ENCODE measurements at places on chromosomes 5 and 9.
A peak's percentile ranks its signal among the peaks of the same experiment; 100 is the strongest.

GRCh38 chr5:89303033-89303480 lies 420.1 kb upstream of the MEF2C start:
- DNase-seq: no peak

- no peak for DNase-seq
These were observed 41.3 kb downstream of the NACC2 start for GRCh38 chr9:136053757-136054142.

GRCh38 chr5:56686337-56687195 lies 128.8 kb upstream of the MAP3K1 start:
- DNase-seq: no peak

DNA sequence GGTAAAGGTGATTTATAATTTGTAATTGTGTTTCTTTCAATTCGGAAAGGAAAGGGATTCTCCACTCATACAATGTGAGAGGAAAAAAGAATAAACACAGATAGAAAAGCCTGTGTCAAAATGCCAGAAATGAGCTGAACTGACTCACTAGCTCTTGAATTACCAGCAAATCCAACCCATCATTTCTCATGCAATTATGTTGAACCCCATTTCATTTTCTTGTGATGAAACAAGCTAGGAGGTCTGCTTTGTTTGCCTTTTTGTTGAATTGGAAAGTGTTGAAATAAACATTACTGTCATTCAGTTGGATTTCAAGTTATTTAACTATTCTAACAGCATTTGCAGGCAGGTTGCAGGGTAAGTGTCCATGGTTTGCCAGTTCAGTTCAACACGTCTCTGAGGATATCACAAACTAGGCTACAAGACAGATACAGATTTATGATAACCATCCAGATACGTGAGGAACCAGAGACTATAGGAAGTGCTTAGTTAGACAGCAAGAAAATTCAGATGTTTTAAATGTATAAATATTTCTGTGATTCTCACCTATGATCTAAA lies 547.2 kb downstream of the MAT2B start:
- DNase-seq: no peak

DNA sequence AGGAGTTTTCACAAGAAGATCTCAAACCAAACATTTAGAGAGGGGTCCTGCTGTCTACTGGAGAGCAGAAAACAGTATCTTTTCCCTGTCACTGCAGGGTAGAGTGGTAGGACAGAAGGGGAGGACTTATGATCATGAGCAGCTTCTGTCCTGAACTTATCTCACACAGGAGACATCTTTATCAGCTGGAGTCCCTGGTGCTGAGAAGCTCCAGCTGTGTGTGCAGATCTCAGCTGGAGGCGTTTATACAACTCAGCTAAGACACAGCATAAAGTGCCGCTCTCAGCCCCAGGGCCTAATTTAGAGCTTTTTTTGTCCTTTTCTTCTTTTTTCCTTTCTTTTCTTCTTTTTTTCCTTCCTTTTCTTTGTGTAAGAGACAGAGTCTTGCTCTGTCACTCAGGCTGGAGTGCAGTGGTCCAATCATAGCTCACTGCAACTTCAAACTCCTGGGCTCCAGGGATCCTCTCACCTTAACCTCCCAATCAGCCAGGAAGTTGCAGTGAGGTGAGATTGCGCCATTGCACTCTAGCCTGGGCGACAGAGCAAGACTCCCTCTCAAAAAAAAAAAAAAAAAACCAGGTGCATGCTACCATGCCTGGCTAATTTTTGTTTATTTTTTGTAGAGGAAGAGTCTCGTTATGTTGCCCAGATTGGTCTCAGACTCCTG lies 31.9 kb downstream of the CCDC125 start:
- no peak for DNase-seq

- peak; percentile 7 for DNase-seq
These were observed 3.3 kb downstream of the MAT2B start for GRCh38 chr5:163508753-163509152.

GRCh38 chr5:111385970-111386831 lies 126.1 kb downstream of the STARD4 start:
- DNase-seq: no peak

- no peak for DNase-seq
These were observed 158.8 kb downstream of the MACROH2A1 start for GRCh38 chr5:135240283-135240633.

DNA sequence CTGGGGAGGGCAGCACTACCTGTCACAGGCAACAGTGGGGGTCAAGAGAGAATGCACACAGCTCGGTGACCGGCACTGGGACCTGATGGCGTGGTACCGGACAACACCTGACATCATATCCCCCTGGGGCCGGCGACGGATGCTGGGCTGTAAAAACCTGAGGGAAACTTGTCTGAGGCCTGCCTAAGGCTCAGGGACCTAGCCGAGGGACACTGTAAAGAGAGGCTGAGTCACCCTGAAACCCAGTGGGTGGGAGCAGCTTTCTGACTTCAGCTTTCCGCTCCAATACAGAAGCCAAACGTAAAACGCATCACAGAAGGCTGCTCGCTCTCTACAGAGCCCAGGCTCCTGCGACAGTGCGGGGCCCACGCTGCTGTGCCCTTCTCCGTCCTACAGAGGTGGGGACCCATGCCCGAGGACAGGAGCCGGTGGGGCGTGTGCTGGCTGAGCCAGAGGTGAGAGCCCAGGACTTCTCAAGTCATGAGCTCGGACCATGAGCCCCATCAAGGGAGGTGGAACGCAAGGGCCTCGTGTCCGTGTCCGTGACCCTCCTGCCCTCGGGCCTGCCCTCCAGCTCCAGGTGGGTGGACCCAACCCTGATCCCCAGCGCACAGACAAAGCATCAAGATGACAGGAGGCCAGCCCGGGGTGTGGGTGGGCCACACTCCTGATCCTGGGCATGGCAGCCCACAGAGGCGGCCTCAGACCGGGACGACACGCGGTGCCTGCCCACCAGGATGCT lies 5.3 kb downstream of the RALGDS start:
- DNase-seq: no peak

DNA sequence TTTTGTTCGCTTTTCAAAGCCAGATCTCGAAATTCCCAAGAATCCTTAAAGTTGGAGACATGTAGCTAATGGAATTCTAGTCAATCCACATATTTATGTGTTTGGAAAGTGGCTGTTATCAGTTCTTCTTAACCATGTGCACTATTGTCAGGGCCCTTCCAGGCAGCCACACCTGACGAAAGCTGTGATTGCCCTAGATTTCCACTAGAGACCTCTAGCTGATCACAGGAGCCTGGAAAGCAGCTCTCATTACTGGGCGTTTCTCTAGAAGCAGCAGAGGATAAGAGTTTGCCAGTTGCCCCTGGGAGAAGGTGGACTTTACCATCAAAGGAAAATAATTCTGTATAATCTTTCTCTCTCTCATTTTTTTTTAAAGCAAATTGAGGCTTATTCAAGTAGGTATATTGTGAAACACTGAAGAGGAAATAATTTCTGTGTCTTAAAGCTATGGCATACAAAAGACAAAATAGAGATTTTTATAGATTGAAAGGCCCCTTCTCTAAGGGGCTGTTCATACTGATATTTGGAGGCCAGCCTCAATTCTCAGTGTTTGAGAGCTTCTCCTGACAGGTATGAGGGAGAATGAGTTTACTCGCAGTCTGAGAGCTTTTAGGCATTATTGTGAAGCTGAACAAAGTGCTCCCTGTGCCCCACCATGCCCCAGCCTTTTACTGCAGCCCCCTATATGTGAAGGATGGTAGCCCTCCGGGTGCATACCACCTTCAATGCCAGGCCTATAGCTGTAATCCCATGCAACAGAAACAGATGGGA lies 405.4 kb upstream of the ACTBL2 start:
- peak; percentile 88 for DNase-seq

- DNase-seq: no peak
These were observed 848.0 kb downstream of the PTPRD start for GRCh38 chr9:9764821-9765220.

- no peak for DNase-seq
These were observed 43.7 kb downstream of the PLPPR1 start for GRCh38 chr9:101072259-101072658.

GRCh38 chr5:114726131-114726530 lies 364.3 kb downstream of the KCNN2 start:
- DNase-seq: no peak

DNA sequence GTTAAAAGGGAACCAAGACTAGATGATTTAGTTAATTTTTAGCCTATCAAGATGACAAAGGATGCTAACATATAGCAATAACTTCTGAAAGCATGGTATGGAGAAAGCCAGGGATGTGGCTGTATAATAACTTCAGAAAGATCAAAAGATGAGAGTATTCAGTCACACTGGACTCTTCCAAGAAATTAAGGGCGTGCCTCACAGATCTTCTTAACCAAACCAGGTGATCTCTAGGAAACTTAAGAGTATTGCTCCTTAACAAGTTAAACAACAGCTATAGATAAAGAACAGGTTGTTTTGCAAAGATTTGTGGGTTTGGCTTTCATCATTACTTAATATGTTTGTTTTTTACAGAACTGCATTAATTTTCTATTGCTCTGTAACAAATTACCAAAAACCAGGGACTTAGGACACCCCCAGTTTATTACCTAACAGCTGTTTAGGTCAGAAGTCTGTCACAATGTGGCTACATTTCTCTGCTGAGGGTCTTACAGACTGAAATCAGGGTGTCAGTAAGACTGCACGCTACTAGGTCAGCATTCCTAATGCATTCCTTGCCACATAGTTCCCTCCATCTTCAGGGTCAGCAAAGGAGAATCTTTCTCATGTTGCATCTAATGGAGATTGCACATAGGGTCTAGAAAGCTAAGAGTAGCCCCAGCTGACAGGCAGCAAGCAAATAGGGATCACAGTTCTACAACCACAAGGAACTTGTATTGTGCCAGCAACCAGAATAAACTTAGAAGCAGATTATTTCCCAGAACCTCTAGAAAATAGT lies 113.8 kb downstream of the WDR70 start:
- no peak for DNase-seq

- DNase-seq: no peak
These were observed 176.4 kb upstream of the PLCXD3 start for GRCh38 chr5:41686767-41687166.

GRCh38 chr5:63831381-63831780 lies 130.9 kb downstream of the HTR1A start:
- DNase-seq: no peak

GRCh38 chr5:159415301-159415937 lies 85.1 kb upstream of the IL12B start:
- no peak for DNase-seq

DNA sequence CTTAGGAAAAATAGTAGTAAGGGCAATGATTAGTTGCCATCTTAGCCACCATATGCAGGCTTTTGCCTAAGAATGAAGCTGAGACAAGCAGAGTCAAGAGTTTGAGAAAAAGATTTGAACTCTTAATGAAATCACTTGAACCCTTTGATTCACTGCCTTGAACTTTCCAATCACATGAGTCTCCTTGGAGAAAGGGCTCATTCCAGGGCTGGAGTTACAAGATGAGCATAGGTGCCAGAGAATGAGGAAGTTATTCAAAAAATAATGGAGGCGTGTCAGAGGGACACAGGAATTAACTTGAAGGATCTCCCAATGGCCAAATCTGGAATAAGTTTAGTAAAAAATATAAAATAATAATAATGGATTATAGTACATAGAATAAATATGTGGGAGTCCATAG lies 35.3 kb downstream of the MAT2B start:
- no peak for DNase-seq

GRCh38 chr5:73119451-73120157 lies 771 bp upstream of the TMEM171 start:
- DNase-seq: peak; percentile 12

DNA sequence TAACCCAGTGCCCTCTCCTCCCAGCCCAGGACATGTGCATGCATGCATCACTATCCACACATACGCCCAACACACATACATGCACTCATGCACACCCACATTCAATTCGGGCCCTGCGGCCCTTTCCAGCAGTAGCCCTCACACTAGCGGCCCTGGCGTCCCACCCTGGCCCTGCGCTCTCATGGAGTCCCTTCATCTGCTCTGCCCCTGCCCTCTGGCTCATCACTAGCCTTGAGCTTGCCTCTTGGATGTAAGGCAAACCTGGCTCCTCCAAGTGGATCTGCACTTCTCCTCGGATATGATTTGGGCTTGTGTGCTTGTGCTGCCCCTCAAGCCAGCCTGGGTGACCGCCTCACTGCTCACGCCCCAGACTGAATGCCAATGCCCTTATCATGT lies 147.2 kb downstream of the SEC61B start:
- no peak for DNase-seq

- peak; percentile 62 for DNase-seq
These were observed 59.8 kb downstream of the SH3TC2 start for GRCh38 chr5:149002761-149003689.

Measured in dermis blood vessel endothelial cell (primary cell).